Right hindlimb (tissue), 1 donor: ENCODE measurements at places on chromosomes 7 and 10.
A peak's percentile ranks its signal among the peaks of the same experiment; 100 is the strongest.

- DNase-seq, result no peak
Observed at GRCh38 chr10:114087255-114087654, 43.6 kb downstream of the ADRB1 start.

DNA sequence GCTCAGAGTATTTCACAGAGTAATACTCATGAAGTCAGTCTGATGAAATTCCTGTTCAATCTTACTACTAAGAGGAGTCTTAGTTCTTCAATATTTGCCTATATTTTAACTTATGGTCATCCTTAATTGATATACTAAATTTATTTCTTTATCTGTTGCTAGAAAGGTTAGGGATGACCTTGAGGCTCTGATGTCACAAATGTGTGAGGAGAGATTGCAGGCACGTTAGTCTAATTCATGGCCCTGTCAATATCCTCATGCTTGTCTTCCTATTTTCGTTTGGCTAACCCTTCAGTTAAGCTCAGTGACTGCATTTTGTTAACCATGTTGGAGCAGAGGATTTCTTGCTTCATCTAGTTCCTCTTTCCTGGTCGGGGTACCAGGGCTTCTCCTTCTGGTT is 704.7 kb upstream of the COBL start:
- DNase-seq, result no peak

DNA sequence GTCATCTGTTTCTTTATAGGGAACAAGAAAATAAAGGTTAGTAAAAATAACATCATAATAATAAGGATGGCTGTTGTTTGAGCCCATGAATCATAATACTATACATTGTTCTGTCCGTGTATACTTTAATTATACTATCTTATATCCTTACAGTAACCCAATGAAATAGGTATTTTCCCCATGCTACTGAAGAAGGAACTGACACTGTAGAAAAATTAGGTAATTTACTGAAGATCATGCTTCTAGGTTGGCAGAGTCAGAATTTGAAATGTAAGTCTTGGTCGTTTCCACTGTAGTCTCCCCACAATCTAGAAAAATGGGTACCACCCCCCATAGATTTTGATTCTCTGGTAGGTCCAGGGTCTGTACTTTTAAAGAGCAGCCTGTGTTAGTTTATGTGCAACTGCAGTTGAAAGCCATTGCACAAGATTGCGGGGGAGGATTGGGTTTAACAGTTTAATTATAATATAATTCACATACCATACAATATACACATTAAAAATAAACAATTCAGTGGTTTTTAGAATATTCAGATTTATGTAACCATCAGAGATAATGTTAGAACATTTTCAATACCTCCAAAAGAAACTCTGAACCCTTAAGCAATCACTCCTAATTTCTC is 47.7 kb downstream of the SHOC2 start:
- no peak for DNase-seq

DNA sequence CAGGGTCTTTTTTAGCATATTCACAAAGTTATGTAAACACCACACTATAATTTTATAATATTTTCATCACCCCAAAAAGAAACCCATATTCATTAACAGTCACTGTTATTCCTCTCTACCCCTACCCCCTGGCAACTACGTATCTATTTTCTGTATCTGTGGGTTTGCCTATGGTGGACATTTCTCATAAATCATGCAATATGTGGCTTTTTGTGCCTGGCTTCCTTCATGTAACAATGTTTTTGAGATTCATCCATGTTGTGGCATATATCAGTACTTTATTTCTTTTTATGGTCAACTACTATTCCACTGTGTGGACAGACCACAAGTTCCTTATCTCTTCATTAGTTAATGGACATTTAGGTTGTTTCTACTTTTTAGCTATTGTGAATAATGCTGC is 59.1 kb upstream of the PAPSS2 start:
- DNase-seq, result no peak

DNA sequence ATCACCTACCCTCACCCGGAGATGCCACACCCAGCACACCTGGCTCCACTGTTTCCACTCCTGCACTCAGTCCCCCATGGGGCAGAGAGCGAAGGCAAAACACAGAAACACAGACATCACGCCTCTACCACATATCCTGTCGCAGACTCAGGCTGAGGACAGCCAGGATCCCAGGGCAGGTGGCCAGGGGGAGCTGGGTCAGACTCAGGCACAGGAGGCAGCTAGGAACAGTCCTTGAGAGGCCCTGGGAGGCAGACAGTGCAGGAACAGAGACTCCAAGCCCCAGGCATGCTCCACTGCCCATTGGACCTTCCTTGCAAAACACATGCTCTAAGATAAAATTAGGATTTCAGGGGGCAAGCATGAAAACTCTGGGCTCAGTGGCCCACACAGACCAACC is 154.4 kb upstream of the C7orf33 start:
- no peak for DNase-seq

DNA sequence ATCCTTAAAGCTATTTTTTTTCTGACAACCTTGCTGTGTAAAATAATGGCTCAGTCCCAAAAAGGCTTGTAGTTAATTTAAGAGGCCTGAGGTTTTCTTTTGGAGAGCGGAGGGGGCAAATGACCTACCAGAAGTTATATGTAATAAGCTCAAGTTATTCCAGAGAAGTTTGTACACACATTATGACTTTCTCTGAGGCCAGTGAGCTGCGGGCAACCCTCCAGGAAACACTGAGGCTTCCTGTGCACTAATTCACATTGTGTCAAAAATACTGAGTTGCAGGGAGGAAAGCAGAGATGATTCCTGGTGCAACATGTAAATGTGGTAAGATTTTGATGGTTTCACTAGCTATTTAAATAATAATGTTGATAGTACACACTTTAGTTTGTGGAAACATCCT is 188.6 kb downstream of the DIP2C start:
- peak; percentile 57 for DNase-seq

DNA sequence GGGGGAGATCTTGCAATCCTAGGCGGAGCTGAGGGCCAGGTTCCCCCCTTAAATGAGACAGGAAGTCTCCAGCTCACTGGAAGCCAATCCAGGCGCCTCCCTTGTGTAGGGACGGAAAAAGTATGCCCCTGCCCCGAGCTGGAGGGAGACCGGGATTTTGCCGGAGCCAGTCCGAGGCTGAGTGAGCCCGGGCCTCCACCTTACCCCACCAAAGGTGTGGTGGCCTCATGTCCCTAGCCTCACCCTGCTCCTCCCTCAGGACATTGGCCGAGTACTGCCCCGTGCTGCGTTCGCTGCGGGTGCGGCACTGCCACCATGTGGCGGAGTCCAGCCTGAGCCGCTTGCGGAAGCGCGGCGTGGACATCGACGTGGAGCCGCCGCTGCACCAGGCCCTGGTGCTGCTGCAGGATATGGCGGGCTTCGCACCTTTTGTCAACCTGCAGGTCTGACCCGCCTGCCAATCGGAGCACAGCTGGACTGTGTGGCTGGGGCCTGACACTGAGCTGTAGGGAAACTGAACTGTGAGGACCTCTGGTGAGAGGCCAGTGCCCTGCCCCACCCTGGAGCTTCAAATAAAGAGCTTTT is 2.0 kb downstream of the FBXL15 start:
- peak; percentile 77 for DNase-seq

DNA sequence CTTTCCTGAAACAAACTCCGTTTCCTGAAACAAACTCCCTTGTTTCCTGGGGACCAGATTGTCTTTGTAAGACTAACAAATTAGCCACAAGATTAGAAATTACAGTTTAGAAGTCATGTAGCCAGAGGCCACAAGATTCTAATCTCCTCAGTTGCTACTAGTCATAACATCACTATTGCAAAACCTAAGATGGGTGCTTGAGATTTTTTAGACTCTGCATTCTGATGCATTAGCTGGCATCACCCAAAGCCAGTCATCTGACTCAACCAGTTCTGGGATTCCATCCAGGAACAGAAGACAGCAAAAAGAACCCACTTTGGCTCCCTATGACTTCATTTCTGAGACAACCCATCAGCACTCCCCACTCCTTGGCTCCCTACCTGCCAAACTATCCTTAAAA is 367.9 kb upstream of the MBL2 start:
- DNase-seq, result no peak

DNA sequence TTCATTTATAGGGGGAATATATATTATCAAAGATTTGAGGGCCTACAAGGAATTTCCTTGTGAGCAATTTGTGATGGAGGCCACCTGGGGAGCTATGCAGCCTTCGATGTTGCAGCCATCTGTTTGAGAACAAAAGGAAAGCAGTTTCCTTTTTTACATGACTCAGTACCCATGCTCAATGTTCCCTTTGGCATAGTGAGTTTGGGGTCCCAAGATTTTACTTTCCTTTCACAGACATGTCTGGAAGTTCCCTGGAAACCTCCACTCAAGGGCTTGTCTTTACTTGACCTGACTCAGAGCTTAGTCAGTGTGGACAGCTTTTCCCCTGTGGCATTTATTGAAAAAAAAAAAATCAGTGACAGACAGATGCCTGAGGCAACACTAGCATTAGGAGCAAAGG is 73.5 kb upstream of the VIPR2 start:
- DNase-seq, result no peak

GRCh38 chr10:13862546-13863233 is 275.9 kb downstream of the PRPF18 start:
- DNase-seq, result no peak

GRCh38 chr10:121788717-121789116 is 139.1 kb downstream of the ATE1 start:
- no peak for DNase-seq

GRCh38 chr10:3125527-3126170 is 46.9 kb downstream of the PITRM1 start:
- DNase-seq, result no peak

- DNase-seq, result no peak
Observed at GRCh38 chr10:131936736-131937135, 35.9 kb downstream of the PPP2R2D start.

GRCh38 chr7:37957221-37957970 is 37.0 kb downstream of the EPDR1 start:
- DNase-seq, result no peak

GRCh38 chr10:125115409-125115808 is 45.0 kb downstream of the CTBP2 start:
- DNase-seq, result no peak

GRCh38 chr10:120453319-120453718 is 3.7 kb upstream of the PLPP4 start:
- no peak for DNase-seq

GRCh38 chr10:102038410-102038809 is 17.6 kb downstream of the ARMH3 start:
- no peak for DNase-seq

DNA sequence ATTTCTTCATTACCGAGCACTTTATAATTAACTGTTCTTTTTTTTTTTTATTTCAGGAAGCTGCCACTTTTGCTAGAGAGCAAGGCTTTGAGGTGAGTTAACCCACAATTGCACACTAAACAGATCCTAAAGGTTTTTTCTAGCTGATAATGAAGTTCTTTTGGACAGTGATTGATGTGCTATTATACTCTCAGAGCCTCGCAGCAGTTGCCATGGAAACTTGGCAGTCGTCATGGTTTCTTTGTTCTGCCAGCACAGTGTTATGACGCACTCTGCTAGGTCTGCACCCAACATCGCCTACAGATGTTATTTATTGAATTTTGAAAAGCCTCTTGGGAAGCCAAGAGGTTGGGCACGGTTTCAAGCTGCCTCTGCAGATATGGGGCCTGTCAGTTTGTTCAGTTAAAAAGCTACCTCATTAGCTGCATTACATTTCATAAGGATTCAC is 237.2 kb upstream of the KAT6B start:
- peak; percentile 84 for DNase-seq

GRCh38 chr10:48789486-48790456 is 105.1 kb downstream of the WDFY4 start:
- no peak for DNase-seq

DNA sequence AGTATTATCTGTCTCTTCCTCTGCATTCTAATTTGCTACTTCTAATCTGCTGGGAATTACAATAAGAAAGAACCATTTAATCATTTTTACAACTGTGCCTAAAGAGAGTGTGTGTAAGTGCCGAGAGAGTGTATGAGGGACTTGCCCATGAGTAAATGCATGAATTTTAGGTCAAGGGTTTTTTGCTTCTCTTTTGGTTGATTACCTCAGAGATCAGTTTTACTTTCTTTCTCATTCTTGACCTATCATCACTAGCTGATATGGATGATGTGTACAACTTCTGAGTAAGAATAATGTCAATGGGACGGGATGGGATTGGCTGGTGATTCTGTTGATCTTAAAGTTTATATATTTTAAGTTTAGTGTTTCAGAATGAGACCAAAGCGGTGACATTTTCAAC is 47.8 kb downstream of the IKZF1 start:
- DNase-seq, result no peak
